Activated T-helper 1 cell treated with anti-CD3 and anti-CD28 coated beads, Interleukin-12 subunit alpha, Interleukin-12 subunit beta, Interleukin-2, Interleukin-4 antibody, amounts not matched to agents 30 ng/mL and 10 ng/mL and 1 ng/mL, durations not matched to agents 14 hours and 24 hours and 36 hours (primary cell): ENCODE measurements at places on chromosomes 7 and 10.

- DNase-seq: no peak
Observed at GRCh38 chr7:7517754-7518153, 17.9 kb downstream of the COL28A1 start.

DNA sequence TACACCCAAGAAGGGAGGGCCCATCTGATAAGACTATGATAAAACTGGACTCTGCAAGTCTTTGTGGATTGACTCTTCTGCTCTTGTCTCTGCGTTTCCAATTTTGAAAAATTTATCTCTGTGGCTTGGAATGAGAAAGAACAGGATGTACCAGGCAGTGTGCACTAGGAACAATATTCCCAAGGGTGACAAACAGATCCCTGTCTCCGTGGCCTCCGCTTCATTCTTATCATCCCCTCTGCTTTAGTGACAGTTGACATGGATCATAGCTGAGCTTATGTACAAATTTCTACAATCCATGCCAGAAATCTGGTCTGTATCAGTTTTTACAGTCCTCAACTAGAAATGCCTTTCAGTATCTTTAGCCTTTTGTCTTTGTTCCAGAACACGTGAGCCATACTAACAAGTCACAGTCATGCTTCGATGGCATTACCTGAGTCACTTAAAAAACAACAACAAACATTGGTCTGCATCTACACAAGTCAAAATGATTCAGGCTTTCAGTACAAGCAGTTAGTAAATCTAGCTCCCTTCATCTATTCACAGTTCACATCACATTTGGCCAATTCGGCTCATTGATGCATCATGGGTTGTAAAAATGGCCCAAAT, 393.6 kb upstream of the CELF2 start:
- no peak for DNase-seq

DNA sequence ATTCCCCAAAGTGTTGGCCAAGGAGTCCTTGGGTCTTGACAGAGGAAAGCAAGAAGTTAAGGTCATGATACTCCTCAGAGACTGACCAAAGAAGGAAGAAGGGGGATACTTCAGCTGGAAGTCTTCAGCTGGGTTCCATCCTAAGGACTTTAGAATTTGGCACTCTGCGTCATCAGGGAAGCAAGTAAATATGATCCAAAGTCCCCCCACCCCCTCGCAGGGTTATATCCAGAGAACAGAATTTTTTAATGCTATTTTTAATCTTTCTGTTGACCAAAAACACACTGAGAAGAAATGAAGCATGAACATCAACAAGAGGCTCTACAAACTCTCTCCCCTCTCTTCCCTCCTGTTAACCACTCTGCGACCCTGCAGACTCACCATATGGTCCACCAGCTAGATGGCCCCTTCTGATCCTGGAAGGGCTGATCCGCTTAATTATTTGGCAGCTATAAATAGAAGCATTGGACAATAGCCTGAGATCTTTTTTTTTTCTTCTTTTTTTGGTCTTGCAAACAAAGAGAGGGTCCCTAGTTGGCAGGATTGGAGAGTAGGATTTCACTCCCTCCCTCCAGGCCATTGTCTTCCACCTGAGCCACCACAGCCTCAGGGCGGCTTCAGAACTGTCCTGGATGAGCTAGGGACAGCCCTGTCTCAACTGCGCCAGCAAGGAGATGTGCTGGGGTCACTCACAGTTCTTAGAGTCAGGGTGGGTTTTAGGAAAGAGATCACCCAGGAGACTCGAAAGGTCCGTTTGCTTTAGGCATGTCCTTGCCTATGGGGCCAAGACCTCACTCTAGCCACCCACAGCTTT, 196.0 kb downstream of the KCNMA1 start:
- DNase-seq: no peak

DNA sequence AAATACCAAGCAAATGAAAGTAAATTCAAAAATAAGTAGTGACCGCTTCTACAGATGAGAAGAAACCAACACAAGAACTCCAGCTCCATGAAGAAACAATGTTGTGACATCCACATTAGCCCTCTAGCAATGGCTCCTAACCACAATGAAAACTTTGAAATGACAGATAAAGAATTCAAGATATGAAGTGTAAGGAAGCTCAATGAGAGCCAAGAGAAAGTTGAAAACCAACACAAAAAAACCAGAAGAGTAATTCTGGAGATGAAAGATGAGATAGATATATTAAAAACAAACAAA, 68.2 kb upstream of the DDC start:
- no peak for DNase-seq

GRCh38 chr10:113131613-113132261, 181.7 kb downstream of the TCF7L2 start:
- DNase-seq: no peak

- DNase-seq: no peak
Observed at GRCh38 chr10:20811131-20811530, 86.0 kb downstream of the NEBL start.

DNA sequence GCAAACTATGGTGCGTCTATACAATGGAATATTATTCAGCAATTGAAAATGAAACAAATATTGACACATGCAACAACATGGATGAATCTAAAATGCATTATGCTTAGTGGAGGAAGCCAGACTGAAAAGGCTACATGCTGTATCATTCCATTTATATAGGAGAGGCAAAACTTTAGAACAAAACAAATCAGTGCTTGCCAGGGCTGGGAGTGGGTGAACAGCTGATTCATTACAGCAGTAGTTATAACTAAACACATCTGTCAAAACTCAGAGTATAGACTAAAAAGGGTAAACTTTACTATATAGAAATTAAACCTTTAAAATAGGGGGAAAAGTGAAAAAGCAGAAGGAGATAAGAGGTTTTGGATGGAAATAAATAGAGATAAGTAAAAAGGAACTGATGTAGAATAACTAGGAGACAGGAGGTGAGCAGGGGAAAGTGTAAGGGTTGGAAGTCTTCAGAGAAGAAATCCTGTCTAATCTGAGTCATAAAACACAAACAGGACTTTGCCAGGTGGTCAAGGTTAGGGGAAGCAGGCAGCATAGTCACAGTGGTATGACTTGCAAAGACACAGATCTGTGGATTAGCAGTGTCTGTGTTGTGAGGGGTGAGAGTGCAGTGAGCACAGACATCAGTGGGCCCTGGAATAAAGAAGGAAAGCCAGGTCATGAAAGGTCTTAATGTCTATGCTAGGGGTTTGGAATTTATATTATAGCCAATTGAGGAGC, 349.8 kb downstream of the PHTF2 start:
- DNase-seq: no peak

DNA sequence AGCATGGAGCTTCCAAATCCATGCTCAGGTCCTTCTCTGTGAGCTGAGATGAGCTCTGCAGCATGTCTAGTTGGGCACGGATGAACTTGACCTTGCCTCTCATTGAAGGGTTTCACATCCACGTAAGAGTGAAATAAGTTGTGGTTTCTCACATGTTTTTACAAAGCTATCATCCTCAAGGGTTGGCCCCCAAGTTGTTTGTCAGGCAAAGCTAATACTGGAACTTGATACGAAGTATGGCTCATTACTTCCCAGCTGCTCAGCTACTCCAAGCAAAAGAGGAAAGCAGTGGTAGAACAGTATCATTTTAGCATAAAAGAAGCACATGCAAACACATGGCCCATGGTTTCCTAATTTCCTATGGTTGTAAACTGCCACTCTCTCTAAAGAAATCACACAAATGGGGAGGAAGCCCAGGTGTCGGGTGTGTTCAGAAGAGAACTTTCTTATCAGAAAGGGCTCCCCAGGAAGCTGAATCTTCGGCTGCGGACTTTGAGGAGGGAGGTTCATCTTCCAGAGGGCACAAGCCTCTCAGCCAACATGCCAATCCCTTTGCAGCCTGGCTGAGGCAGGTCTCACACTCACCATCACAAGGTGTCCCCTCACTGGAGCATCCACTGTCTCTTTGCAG, 45.3 kb downstream of the PDLIM1 start:
- DNase-seq: no peak

DNA sequence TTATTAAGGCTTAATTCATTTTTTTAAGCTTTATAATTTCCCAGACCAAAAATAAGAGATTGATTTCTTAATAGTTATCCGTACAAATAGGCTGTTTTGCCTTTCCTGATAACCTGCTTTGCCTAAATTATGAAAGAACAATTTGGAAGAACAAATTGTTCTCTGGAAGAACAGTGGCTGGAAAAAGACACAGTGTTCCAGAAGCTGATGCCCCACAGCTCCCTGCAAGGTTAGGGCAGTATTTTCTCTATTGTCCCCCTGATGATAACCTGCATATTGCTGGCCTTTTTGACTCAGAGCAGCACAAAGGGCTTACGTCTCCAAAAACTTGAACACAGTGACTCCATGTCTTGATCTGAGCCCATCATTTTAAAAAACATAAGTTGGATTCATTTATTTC, 151.5 kb downstream of the CSTF2T start:
- no peak for DNase-seq

DNA sequence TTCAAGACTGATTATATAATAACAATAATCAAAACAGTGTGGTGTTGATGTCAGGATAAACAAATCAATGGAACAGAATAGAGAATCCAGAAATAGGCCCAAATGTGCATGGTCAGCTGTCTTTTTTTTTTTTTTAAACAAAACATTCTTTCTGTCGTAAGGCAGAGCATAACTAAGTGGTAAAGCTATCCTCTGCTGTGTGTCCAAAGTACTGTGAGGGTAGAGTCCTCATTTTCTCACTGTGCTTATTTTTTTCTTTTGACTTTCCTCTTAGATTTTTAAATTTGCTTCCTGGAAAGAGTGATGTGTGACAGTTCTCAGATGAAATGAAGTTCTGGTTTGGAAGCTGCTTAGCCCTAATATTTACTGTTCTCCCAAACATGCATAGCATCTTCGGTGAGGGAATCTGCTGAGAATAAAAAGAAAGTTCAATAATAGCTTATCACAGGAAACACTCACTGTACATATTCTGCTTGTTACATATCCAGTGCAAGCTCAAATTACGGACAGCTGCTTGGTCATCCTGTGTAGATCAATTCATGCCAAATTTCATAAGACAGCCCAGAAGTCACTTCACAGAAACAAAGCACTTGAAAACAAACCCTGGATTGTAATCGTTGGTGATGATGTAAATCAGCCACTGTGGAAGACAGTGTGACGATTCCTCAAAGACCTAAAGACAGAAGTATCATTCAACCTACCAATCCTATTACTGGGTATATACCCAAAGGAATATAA, 423.9 kb downstream of the NEBL start:
- DNase-seq: no peak

- DNase-seq: no peak
Observed at GRCh38 chr10:114943000-114943399, 5.0 kb downstream of the TRUB1 start.

DNA sequence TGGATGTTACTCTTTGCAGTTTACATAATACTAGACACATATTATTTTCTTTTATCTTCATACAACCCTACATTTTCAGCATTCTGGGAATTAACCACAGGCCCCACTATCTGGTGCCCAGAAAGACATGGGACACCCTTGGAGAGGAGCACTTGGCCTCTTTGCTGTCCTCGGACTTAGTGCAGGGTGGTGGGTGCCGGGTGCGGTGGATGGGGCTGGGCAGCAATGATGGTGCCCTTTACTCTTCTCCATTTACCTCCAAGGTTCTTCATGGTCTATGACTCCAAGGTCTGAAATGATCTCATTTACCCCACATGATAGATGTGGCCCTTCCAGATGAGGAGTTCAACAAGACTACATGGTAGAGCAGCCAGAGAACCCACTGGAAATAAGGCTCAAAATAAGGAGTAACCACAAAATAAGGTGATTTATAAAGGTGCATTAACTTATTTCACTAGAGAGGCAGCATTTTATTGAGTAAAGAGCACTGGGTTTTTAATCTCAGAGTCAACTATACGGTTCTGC, 56.2 kb upstream of the IGFBP3 start:
- no peak for DNase-seq

DNA sequence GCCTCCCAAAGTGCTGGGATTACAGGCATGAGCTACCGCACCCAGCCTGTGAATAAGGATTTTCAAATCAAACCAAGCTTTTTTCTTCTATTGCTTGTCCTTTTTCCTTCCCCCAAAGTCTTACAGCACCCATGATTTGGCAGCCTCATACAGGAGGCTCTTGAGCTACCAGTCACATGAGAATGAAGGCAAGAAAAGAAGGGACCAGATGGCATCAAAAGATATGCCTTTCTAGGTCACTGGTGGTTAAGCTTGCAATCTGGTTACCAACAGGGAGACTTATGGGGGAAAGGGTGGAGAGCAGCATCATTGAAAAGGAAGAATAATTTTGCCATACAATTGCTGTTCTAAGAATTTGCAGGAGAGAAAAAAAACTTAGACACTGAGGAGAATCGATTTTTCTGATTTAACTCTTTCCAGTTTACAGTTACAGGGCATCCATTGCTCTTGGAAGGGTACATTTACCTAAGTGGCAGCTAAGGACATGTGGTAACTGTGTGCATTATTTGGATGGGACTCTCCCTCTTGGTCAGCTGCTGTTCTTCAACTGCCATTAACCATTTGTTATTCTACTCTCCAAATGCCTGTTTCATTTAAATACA, 29.5 kb downstream of the SMNDC1 start:
- DNase-seq: no peak

DNA sequence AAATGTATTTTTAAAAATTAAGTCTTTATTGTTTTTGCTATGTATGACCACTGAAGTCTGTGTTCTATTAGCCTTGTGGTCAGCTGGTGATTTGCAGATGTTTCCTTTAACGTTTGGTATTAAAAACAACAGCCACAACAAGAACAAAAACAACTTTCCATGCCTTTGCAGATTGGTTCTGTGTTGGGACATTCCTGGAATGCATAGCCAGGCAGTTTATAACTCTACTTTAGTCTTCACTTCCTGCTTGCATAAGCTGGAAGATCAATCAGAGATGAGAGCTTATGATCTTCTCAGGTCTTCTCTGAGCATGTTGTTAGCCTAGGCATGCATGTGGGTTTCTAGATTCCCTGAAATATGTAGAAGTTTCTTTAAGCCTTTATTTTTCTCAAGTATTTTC, 58.9 kb upstream of the SEMA3C start:
- no peak for DNase-seq

GRCh38 chr7:90246171-90246570, 1.2 kb downstream of the CFAP69 start:
- no peak for DNase-seq

DNA sequence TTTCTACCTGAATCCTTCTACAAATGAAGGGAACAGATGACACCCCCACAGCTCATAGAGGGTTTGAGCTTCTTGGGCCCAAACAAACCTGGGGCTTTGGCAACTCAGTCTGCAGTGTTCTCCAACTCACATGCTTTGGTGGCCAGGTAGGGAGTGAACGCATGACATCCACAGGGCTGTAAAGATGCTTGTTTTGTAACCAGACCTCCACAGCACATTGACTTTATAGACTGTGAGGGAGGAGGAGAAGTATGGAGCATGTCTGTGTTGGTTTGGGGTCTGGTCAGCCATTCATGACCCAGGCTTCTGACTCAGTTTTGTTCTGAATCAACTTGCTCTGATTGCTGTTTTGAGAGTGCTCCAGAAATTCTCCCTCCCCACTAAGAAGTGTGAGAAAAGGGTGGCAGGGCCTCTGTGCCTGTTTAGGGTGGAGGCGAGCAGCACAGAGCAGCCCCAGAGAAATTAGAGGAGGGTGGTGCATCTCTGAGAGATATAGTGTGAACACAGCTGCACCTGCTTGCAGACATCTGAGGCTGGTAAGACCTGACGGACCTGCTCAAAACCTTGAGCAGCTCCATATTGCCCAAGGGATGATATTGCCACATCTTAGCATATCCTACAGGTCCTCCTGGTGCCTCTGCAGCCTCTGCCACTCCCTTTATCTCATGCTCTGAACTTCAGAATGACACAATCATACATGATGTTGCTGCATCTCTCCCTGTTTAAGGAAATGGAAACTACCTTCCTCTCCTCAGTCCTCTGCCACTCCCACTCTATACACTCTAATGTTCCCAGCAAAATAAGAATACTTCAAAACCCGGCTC, 287.7 kb downstream of the ABCA13 start:
- no peak for DNase-seq

GRCh38 chr10:122336332-122336731, 38.2 kb upstream of the PLEKHA1 start:
- DNase-seq: no peak
